DMS79 treated with DMSO at 0.1 percent for 48 hours (cell line): ENCODE measurements at places on chromosomes 6 and 20.

GRCh38 chr20:43375591-43375990, 82.1 kb upstream of the SRSF6 start:
- DNase-seq: no peak

- DNase-seq: no peak
Measured at GRCh38 chr6:41736186-41736733, 852 bp upstream of the TFEB start.

DNA sequence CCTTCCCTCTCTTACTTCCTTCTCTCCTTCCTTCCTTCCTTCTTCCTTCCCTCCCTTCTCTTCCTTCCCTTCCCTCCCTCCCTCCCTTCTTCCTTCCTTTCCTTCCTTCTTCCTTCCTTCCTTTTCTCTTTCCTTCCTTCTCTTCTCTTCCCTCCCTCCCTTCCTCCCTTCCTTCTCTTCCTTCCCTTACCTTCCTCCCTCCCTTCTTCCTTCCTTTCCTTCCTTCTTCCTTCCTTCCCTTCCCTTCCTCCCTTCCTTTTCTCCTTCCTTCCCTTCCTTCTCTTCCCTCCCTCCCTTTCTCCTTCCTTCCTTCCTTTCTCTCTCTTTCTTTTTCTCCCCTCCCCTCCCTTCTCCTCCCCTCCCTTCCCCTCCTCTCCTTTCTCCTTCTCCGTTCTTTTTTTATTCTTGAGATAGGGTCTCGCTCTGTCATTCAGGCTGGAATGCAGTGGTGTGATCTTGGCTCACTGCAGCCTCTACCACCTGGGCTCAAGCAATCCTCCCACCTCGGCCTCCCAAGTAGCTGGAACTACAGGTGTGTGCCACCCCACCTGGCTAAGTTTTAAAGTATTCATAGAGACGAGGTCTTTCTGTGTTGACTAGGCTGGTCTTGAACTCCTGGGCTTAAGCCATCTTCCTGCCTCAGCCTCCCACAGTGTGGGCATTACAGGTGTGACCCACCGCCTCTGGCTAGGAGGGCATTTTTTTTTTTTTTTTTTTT, 1.1 kb upstream of the ZNF512B start:
- DNase-seq: no peak

GRCh38 chr20:48371211-48371610, 456.6 kb downstream of the PREX1 start:
- no peak for DNase-seq

GRCh38 chr6:41630069-41630468, 8.2 kb upstream of the MDFI start:
- no peak for DNase-seq

DNA sequence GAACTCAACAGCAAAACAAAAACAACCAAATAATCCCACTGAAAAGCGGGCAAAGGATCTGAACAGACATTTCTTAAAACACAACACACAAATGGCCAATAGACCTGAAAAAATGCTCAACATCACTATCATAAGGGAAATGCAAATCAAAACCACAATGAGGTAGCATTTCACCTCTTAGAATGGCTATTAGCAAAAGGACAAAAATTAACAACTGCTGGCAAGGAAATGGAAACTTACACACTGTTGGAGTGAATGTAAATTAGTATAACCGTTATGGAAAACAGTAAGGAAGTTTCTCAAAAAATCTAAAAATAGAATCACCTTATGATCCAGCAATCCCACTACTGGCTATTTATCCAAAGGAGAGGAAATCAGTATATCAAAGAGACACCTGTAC, 20.9 kb downstream of the FAM8A1 start:
- no peak for DNase-seq

DNA sequence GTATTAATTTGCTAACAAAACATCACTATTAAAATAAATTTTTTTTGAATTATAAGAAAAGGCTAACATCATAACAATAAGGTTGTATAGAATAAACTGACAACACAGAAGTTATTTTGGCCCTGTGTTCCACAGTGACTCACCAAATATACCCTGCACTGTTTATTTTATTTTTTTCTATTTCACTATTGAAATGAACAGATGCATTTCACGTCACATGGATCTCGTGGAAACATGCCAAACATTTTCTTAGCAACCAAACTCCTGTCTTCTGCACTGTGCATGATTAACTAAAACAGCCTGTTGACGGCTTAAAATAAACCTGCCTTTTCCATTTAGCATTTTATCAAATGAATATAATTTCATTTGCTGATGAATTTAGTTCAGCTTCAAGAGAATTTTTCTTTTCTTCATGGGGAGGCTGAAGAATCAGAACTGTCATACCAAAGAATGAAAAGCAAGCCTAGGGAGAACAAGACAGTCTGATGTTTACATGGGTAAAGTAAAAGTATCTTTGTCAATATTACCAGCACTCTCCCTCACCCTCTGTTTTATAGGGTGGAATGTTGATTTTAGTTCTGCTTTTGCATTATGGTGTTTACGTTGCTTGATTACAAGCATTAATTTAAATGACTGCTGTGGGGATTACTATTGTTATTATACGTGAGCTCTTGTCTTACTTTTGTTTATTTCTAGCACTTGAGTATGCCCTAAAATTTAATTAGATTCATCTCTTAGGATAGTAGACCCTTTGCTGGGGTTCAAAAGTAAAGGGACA, 115.3 kb downstream of the LCA5 start:
- peak; percentile 93 for DNase-seq

DNA sequence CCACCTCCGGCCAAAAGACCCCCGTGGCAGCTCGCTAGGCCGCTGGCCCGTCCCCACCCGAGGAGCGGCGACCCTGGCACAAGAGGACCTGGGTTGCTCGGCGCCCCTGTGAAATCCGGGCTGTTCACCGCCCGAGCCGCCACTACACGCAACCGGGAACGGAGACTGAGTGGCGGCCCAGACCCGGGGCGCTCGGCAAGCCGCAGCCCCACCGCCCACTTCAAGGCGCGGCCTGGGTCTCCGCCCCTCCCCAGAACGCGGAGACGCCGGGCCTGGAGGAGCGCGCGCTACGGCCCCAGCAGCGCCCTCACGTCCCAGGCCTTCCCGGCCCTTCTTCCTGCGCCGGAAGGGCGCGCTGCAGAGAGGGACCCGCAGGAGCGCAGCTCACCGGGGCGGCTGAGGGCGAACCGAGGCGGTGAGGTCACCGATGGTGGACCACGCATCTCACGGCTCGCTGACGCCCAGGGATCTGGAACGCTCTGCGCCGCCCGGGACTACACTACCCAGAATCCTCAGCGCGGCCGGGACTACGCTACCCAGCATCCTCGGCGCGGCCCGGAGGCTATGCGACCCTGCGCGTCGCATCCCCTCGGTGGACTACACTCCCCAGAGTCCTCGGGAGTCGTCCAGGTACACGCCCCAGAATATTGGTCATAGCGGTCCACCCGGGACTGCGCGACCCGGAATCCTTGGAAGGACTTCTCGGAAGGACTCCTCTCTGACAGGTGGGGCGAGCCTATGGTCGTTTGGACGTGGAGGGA, at the start of gene ZNF337:
ZNF337 (minus strand) TSS at position 483 of the 761 bp plus-strand sequence. CDS start 10,436 bp downstream, outside the sequence.
- DNase-seq: peak; percentile 80

- DNase-seq: no peak
Measured at GRCh38 chr6:56106231-56106630, 141.1 kb downstream of the COL21A1 start.

GRCh38 chr20:9838378-9839295, at the start of gene PAK5:
PAK5 (minus strand) TSS chr20:9839076; CDS start chr20:9644328, 194,748 bp downstream.
- DNase-seq: peak; percentile 83

- DNase-seq: no peak
Measured at GRCh38 chr6:32622545-32623401, 14.4 kb upstream of the HLA-DQA1 start.

- DNase-seq: no peak
Measured at GRCh38 chr6:152637296-152638047, at the start of gene SYNE1. SYNE1 (minus strand) TSS chr6:152637362; CDS start chr6:152628331, 9,031 bp downstream.

DNA sequence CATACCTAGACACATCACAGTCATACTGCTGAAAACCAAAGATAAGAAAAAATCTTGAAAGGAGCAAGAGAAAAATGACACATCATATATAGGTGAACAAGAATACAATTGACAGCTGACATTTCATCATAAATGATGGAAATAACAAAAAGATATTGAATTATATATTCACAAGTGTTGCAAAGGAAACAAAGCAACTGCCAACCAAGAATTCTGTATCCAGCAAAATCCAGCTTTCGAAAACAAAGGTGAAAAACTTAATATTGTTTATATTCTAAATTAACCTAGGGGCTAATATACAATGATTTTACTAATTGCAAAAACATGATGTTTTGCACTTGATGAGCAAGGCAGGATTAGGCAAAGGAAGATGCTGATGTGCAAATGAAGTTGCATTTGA, 84.3 kb downstream of the MOXD1 start:
- no peak for DNase-seq

DNA sequence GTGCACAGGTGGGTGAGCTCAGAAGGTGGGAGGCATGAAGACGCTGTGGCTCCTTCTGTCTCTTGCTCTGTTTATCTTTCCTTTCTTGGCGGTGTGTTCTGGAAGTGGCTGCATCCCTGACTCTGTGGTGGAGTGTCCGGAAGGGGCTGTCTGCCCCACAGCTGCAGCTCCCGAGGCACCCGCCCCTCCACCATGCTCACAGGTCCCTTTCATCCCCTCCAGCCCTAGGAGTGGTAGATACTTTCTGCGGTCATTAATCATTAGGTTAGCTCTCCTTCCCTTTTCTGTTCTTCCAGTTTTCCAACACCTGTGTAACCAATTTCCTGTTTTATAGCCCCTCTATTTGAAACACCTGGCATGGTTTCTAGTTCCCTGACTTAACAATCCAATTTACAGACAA, 65.6 kb downstream of the GJA10 start:
- DNase-seq: no peak

DNA sequence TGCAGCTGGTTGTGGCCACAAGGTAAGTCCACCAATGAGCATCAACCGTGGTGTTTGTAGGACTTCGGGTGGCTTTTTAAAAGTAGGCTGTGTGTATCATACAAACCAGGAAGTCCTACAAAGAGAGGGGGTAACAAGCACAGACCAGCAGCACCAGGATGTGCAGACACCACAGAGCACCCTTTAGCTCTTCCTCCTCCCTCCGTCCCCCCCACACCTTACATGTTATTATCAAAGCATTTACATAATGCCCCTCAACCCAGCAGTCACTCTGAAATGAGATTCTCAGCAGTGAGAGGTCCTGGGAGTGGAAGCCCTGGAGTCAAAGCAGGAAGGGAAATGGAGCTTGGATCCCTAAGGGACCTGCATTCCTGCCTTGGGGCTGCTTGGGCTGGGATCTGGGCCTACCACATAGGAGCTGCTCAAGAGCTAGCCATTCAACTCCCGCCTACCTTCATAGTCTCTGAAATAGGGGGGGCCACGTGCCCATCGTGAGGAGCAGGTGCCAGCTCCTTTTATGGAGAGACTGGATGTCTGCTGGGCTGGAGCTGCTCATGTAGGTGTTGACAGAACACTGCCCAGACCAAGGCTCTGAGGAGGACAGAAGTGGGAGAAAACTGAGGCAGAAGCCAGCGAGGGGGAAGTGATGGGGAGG, 90.6 kb downstream of the PSMB1 start:
- DNase-seq: peak; percentile 76

- no peak for DNase-seq
Measured at GRCh38 chr20:32706486-32706885, 32.7 kb upstream of the C20orf203 start.

DNA sequence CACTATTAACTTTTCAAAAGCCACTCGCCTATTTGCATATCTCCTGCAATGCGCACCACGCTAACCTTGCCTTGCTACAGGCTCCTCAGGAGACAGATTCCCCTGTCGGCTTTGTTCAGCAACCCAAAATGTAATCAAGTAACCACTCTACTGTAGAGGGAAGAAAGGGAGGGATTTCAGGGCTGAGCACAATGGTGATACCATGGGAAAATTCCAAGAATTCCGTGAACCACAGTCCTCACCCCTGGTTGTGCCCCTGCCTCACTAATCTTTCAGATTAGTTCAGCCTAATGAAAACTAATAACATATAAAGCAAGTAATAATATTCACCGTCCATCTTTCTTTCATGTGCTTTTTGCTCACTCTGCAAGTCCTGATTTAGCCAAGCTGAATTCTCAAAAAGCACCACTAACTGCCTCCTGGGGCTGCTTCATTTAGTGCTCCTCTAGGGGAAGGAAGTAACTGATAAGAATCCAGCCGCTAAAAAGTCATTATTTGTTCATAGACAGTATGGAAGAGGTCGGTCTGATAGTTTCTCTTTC, 6.6 kb downstream of the CITED2 start:
- DNase-seq: no peak

DNA sequence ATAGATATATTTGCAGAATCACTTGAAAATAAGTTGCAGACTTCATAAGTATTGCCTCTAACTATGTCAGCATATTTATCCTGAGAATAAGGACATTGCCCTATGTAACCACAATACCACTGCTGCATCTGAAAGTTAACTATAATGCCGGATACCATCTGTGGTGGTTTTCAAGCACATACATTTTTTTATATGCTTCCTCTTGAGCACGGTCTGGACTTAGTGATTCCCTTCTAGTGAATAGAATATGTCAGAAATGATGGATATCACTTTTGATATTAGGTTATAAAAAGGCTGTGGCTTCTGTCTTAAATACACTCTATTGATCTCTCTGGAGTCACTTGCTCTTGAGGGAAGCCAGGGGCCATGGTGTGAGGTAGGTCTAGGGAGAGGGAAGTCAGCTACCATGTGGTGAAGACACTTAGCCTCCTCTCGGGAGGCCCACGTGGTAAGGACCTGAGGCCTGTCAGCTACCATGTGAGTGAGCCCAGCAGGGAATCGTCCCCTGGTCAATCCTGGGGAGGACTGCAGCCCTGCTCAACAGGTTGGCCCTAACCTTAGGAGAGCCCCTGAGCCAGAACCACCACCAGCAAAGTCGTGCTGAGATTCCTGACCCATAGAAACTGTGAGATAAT, 57.5 kb downstream of the CCDC170 start:
- DNase-seq: no peak

- DNase-seq: no peak
Measured at GRCh38 chr6:168305096-168305749, 14.4 kb downstream of the DACT2 start.

- DNase-seq: no peak
Measured at GRCh38 chr6:111748231-111748647, 125.0 kb downstream of the FYN start.

DNA sequence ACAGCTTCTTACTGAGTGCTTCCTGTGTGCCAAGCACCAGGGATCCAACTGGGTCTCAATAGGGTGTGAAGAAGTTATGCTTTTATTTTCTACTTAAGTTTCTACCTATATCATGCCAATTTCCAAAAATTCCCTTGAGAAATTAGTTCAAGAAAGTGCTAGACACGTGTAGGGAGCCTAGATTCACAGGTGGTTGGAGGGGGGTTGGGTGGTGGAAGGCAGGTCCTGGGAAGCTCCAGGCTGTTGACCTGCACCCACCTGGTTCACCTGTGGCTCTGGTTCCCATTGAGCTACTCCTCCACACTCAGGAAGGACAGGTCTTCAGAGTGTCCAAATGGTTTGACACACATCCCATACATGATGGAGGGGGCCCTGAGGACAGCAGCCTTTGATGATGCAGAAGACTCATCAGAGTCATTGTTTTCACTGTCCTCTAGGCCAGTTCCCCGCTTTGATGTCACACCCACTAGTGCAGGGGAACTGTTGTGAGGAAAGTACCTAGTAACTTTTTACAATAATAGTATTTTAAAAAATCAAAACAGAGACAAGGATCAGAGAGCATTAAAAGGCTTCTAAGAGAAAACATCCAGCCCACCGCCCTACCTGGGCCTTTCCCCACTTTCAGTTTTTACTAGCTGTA, 39.8 kb upstream of the MYL9 start:
- no peak for DNase-seq

- no peak for DNase-seq
Measured at GRCh38 chr6:166905505-166906134, 50.7 kb downstream of the RNASET2 start.

GRCh38 chr20:9043364-9043763, 25.5 kb upstream of the PLCB4 start:
- DNase-seq: no peak
